ENCODE measurements at places on chromosomes 7 and 10. TPM values are rescaled to one million over a fixed set of nuclear protein-coding genes. Genes with fewer than 3 reads are reported as not detected.

NAT16 gene
- total RNA-seq: not detected

CFAP46 gene
- not detected for total RNA-seq

CYP2C18 gene
- total RNA-seq: not detected

SHH gene
- total RNA-seq: not detected

AGMO gene
- not detected for total RNA-seq
